ENCODE measurements at places on chromosomes 4 and X.
A peak's percentile ranks its signal among the peaks of the same experiment; 100 is the strongest.

DNA sequence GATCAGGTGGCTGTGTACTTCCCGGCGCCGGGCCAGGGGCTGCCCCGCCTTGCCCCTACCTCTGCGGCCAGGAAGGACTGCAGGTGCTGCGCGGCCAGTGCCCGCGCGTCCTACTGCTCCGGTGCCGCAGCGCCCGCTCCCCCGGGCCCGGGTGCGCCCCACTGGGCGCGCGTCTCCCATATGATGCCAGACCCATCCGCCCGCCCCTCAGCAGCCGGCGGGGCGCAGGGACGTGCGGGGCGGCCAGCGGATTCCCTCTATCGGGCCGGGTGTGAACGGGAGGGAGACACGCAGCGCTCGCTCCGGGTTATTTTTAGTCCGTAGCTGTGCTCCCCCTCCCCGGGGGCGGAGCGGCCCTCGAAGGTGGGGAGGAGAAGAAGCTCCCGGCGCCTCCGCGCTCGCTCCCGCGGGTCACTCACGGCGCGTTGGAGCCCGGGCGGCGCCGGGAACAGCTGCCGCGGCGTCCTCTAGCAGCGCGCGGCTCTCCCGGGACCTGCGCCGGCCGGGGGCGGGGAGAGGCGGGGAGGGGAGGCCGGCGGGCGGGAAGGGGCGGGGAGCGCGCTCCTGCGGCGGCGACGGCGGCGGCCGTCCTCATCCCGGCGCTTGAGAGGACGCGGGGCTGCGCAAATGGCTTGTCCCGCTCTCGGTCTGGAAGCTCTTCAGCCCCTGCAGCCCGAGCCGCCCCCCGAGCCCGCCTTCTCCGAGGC lies 103.6 kb downstream of the UCHL1 start:
- peak; percentile 70 for DNase-seq

GRCh38 chr4:113639326-113639725 lies 122.2 kb downstream of the CAMK2D start:
- DNase-seq, result no peak

GRCh38 chr4:41586675-41587225 lies 48.8 kb downstream of the LIMCH1 start:
- no peak for DNase-seq

DNA sequence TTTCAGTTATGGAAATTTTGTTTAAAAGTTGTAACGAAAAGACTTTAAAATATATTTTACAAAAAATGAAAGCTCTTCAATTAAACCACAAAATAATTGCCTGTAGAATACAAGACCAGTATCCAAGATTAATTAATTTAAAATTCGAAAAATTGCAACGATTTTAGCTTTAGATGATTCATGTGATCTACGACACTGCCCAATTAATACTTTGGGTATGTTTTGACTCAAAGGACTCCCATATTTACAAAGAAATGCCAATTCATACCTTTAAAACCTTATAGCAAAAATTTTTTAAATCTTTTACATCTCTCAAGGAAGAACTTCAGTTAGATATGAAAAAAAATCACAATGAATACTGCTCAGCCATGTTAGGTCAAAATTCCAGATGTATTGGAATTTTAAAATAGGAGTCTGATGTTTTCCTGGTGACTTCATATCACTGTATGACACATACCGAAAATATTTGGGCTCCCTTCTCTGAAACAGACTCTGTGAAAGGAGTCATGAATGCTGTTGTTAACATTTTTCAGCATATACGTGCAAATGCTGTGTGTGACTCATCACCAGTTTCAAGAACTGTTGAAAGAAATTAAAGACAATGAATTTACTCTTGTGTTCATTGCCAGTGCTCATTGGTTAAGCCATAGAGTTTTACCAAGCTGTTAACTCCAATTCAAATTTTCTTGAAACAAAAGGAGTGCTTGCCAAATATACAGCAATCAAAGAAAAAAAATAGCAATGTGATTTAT lies 13.8 kb upstream of the SMS start:
- no peak for DNase-seq

DNA sequence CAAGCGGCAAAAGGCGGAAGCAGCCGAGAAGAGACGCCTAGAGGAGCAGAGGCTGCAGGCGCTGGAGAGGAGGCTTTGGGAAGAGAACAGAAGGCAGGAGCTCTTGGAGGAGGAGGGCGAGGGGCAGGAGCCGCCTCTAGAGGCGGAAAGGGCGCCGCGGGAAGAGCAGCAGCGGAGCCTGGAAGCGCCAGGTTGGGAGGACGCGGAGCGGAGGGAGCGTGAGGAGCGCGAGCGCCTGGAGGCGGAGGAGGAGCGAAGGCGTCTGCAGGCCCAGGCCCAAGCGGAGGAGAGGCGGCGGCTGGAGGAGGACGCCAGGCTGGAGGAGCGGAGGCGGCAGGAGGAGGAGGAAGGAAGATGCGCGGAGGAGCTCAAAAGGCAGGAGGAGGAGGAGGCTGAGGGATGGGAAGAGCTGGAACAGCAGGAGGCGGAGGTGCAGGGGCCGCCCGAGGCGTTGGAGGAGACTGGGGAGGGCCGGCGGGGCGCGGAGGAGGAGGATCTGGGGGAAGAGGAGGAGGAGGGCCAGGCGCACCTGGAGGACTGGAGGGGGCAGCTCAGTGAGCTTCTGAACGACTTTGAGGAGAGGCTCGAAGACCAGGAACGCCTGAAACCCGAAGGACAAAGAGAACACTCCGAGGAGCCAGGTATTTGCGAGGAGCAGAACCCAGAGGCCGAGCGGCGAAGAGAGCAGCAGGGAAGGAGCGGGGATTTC lies 72.9 kb downstream of the AASDH start:
- no peak for DNase-seq

DNA sequence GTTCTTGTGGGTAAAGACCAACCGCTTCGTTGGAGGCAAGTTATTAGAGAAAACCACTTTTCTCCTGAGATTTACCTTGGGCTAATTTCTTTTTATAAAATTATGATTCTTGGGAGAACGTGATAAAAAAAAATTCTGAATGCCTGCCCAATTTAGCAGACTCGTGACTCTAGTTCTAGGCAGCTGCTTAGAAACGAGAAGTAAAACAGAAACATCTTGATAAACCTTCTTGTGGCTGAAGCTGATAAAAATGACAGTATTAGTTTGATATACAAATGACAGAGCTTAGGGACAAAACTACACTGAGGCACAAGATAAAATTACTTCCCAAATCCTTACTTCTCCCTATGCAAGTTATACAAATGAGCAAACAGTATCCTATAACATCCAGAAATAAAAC lies 458.9 kb upstream of the TEX13C start:
- DNase-seq, result no peak

- no peak for DNase-seq
These were observed 31.9 kb upstream of the NOCT start for GRCh38 chr4:138983690-138984089.

DNA sequence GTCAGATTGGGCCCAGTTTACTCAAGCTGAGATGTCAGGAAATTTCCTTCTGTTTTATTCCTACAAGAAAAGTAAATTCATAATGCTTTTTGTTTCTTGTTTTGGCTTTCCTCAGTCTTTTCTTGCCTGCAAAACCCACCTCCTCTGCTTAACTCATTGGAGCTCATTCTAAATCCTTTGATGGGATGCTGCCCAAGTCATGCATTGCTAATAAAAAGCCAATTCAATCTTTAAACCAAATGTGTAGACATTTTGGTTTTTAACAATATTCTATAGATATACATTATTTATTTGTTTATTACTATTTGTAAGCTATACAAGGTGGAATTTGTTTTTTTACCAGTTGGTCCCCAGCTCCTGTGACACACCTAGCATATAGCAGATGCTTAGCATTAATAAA lies 13.2 kb upstream of the PDE5A start:
- no peak for DNase-seq

DNA sequence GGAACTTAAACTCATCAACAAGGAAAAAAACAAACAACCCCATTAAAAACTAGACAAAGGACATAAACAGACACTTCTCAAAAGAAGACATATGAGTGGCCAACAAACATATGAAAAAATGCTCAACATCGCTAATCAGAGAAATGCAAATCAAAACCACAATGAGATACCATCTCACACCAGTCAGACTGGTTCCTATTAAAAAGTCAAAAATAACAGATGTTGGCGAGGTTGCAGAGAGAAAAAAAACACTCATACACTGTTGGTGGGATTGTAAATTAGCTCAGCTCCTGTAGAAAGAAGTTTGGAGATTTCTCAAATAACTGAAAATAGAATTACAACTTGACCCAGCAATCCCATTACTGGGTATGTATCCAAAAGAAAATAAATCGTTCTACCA lies 28.7 kb downstream of the APLN start:
- no peak for DNase-seq

DNA sequence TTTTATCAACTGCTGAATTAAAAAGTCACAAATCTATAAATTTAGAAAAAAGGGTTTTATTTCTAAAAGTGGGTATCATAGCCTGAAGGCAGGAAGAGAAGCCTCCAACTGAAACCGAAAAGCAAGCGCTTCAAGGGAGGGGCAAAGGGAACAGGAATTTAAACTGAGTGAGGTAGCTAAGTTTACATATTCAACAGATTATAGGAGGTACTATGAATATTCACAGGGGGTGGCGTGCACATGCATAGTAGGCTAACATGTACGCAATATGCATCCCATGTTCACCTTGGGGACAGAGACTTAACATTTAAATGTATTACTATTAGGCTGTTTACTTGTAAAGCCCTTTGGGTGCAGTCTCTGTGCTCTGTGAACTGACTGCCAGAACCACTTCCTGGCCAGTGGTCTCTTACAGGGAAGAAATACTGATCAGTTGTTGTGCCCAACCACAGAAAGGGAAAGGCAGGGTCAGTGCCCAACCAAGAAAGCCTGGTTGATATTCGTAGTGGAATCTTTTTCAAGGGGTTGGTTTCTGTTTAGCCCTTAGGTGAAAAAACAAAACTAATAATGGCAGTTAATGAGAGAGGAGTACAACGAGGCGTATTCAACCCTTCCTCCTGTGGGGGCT lies 168.7 kb upstream of the GALNTL6 start:
- no peak for DNase-seq
